ENCODE measurements at places on chromosomes 7 and 10.
A peak's percentile ranks its signal among the peaks of the same experiment; 100 is the strongest.

GRCh38 chr7:130673066-130673465 is 4.5 kb upstream of the COPG2 start:
- no peak for DNase-seq

- peak; percentile 60 for DNase-seq
Measured at GRCh38 chr7:925601-926000, 28.9 kb downstream of the ADAP1 start.

- no peak for DNase-seq
Measured at GRCh38 chr10:119252051-119252465, 44.7 kb downstream of the GRK5 start.

GRCh38 chr7:151795168-151795811 is 81.6 kb downstream of the PRKAG2 start:
- DNase-seq, result peak; percentile 32

DNA sequence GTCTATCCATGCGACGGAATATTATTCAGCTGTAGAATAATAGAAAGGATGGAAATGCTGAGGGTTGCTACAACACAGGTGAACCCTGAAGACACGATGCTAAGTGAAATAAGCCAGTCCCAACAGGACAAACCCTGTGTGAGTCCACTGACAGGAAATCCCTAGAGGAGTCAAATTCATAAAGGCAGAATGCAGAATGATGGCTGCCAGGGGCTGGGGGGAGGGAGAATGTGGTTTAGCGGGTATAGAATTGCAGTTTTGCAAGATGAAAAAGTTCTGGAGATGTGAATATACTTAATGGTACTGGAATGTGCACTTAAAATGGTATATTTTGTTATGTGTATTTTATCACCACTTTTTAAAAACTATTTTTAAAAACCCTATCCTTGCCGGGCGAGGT is 36.9 kb upstream of the DOCK1 start:
- no peak for DNase-seq

- DNase-seq, result no peak
Measured at GRCh38 chr7:130346177-130346905, 1.7 kb downstream of the CPA5 start.

GRCh38 chr7:130939321-130940095 is 205.5 kb upstream of the KLF14 start:
- no peak for DNase-seq

GRCh38 chr10:75803816-75804552 is 372.6 kb downstream of the LRMDA start:
- DNase-seq, result no peak

GRCh38 chr7:29019387-29019786 is 61.3 kb upstream of the TRIL start:
- DNase-seq, result no peak

- peak; percentile 27 for DNase-seq
Measured at GRCh38 chr10:100878291-100878910, 34.4 kb upstream of the SLF2 start.

GRCh38 chr7:150363370-150363769 is 5.3 kb upstream of the REPIN1 start:
- DNase-seq, result no peak

All from CD4-positive, alpha-beta T cell treated with Interleukin-17A for 4 hours (primary cell).